Vagina (tissue), 2 donors: ENCODE measurements at places on chromosomes 7 and 10.

- no peak for DNase-seq
These were observed 20.2 kb upstream of the SUV39H2 start for GRCh38 chr10:14858338-14858960.

DNA sequence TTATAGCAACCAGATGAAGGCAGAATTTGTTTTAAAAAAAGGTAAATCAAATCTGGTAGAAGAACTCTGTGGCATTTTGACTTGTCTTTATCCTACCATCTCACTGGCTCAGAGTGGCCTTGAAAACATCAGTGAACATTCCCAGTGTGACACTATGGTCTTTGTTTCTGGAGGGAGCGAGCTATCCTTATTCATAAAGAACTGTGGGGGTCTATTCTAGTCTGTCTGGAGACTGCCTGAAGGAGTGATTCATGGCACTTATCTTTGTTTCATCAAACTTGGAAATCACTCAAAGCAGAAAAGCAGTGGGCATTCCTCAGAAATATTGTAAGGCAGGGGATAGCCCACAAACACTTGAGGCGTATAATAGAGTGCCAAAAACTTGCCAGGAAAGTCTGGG lies 719.1 kb downstream of the PCDH15 start:
- no peak for DNase-seq

DNA sequence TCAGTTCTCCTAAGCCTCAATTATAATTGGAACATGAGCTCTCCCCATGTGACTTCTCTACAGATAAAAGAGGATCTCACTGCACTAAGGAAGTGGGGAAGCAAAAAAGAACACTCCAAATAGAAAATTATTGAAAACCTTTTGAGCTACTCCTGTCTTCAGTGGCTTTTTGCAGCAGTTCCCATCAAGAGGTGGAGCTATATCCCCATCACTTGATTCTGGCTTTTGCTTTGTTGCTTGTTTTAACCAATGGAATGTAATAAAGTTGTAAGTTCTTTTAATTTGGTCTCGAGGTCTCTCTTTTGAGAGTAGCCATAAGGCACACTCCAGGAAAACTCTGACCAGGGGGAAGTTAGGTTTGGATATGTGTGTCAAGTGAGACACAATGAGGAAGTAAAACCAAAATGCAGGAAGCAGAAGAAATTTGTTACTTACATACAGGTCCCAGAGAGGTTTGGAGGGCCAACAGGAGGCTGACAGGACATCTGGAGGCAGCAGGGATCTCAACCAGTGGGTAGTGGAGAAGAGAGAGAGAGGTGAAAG lies 569.4 kb downstream of the HTR7 start:
- no peak for DNase-seq

GRCh38 chr7:3065724-3066143 lies 22.1 kb upstream of the CARD11 start:
- DNase-seq, result no peak

- DNase-seq, result no peak
These were observed 18.5 kb upstream of the NPFFR1 start for GRCh38 chr10:70302292-70302691.

DNA sequence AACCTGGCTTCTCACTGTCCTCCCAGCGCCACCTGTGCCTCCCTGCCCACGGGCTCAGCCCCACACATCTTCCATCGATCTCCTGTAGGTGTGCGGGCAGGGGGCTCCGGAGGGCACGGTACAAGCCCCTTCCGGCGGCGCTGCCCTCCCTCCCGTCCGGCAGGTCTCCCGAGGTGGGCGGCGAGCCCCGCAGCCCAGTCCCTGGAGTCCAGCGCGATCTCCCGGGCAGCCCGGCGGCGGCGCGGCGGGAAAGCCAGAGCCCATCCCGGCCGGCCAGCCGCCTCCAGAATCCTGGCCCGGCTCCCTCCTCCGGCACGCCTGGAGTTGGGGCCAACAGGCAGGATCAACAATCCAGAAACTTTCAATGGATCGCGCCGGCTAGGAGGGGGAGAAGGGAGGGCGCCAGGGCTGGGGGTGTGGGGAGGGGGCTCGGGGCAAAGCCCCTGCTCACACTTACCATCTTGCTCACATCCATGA lies 100.1 kb downstream of the HIP1 start:
- DNase-seq, result no peak

- no peak for DNase-seq
These were observed 97.6 kb downstream of the DYNC2I1 start for GRCh38 chr7:158953912-158954311.
